ENCODE measurements at places on chromosomes 12 and 14. TPM values are rescaled to one million over a fixed set of nuclear protein-coding genes. Genes with fewer than 3 reads are reported as not detected.

The AICDA gene
- not detected for total RNA-seq

The NFE2 gene
- 0.07 TPM for total RNA-seq

The ART4 gene
- not detected for total RNA-seq

The SERPINA3 gene
- 6.6 TPM for total RNA-seq

The TMEM121 gene
- total RNA-seq: 8.9 TPM

The KIF26A gene
- 2.8 TPM for total RNA-seq

The TSHR gene
- not detected for total RNA-seq

The MSI1 gene
- total RNA-seq: 0.59 TPM

The TMEM233 gene
- total RNA-seq: 0.06 TPM

The FAM222A gene
- total RNA-seq: 3.8 TPM

The MSRB3 gene
- total RNA-seq: 24.3 TPM

The MMP14 gene
- total RNA-seq: 0.94 TPM

The GPR84 gene
- not detected for total RNA-seq

The MYF6 gene
- not detected for total RNA-seq

The TAS2R31 gene
- 0.16 TPM for total RNA-seq

The NOS1 gene
- 0.54 TPM for total RNA-seq

The KLRB1 gene
- not detected for total RNA-seq

The CMA1 gene
- total RNA-seq: not detected

The OTX2 gene
- total RNA-seq: not detected

The IRF2BPL gene
- total RNA-seq: 23.4 TPM

The RTL1 gene
- total RNA-seq: 0.32 TPM

The TXNRD1 gene
- 1,187 TPM for total RNA-seq

The BICDL1 gene
- total RNA-seq: 2.3 TPM

All from A549 treated with RU486 at 1 μM for 4 hours (cell line).